ENCODE measurements at places on chromosomes 4 and X. TPM values are rescaled to one million over a fixed set of nuclear protein-coding genes. Genes with fewer than 3 reads are reported as not detected.

DNA sequence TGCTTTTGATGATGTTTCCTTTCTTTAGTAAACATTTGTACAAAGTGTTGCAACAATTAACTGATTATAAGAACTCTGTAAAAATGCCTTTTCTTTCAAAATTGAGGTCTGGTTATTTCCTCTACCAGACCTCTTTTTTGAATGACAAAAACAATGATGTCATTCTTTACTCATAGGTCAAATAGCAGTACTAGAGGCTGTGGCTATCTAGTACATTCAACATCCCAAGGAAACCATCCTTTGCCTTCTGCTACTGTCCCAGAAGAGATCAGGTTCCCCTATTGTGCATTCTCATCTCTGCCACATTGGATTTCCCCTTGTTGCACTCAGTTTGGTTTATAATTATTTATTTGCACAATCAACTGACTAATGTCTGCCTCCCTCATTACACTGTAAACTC, 19.1 kb upstream of the MAD2L1 start:
- no peak for DNase-seq

DNA sequence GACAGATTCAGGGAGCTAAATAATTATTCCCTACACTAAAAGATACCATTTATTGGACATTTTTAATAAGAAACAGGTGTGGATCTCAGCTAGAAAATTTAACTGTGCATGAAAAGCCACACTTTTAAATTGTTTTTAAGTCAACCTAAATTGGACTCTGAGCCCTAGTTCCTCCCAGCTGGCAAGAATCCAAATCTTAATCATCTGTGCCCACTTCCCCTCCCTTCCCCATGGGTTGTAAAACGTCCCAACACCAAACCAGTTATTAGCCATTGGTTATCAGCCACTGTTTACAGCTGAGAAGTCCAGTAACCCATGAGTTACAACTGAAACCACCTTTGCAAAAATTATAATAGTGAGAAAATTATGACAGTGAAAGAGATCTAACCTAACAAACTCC, 125.6 kb upstream of the S100G start:
- no peak for DNase-seq

DNA sequence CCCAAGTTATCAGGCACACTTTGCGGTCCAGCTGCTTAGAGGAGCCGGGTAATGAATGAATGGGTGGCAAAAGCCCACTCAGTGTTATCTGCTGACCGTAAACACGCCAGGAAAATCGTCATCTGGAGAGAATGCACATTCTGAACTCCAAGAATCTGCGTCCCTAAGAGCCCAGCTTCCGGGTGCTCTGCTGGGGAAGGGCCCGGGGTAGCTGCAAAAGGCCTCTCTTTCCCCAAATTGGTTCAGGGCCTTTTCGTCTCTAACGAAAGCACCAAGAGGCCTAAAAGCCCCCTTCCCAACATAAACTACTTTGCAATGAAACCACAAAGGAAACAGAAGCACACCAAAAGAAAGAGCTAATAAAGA, 1.6 kb upstream of the SFRP2 start:
- no peak for DNase-seq

GRCh38 chr4:7880683-7881082, 59.0 kb downstream of the AFAP1 start:
- no peak for DNase-seq

DNA sequence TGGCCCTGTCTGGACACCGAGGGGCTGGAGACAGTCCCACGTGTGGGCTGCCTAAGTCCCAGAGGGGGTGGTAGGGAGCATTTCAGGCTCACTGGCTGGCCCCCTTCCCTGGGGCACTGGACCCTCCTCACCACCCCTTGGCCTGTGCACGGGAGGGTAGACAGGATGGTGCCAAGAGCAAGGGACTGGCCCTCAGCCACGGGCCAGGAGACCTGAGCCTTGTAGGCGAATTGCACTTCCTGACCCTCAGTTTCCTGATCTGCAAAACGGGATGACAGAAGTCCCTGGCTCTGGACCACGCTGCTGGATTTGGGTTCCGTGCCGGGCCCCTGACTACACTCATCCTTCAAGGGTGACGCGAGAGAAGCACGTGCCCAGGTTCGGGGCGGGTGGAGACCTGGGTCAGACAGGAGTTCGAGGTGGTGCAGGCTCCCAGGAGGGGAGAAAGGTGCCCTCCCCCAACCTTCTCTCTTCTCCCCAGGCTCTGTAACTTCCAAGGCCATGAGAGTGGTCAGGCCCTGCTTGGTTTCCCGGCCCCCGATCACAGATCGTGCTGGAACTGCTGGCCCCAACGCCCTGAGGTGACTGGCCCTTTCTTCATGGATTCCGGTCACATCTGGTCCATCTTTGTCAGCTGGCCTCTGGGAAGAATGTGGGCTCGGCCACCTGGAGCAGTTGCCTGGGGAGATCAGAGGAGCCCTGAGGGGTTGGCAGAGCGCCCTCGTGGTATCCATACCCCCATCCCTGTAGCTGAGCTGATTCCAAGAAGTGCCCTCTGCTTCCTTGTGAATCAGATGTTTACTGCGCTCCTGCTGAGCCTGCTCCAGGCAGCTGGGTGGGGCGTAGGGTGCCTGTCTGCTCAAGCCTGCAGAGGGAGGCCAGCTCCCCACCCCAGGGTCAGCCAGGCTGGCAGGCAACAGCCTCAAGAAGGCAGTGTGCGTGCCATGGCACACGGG, 3.3 kb downstream of the SH3BP2 start:
- no peak for DNase-seq

GRCh38 chr4:108168160-108168670, 517 bp downstream of the LEF1 start:
- DNase-seq: no peak

DNA sequence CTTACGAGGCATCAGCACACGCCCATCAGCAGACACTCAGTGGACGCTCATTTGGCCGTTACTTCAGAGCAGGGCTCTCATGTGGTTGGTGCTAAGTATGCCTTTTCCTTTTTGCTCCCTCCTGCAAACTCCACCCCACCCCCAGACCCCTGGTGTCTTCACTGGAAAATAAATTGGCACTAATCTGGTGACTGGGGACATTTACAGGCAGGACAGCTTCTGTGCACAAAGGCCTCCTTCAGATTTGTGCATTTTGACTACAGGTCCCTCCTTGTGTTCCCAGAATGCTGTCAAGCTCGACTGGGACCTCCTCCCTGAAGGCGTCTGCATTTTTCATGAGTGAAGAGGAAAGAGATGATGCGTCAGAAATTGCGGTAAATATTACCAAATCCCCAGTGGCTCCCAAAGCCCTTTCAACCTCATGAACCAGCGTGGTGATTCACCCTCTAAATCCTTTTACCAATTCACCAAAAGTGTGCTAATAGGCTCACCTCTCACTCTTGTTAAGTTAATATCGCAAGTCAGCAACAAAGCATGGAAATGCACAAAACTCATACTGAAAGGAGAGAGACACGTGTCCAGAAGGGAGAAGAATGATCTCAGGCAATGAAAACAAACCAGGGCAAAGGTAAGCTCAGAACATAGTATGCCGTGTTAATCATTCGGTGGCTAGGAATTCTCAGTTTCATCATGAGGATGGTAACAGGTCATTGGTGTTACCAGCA, 119.0 kb downstream of the NKX6-1 start:
- DNase-seq: no peak

GRCh38 chrX:148601034-148601433, 100.6 kb downstream of the AFF2 start:
- no peak for DNase-seq

GRCh38 chr4:78296261-78296660, 239.1 kb downstream of the FRAS1 start:
- DNase-seq: no peak

GRCh38 chr4:176013476-176014247, 52.0 kb upstream of the WDR17 start:
- no peak for DNase-seq

DNA sequence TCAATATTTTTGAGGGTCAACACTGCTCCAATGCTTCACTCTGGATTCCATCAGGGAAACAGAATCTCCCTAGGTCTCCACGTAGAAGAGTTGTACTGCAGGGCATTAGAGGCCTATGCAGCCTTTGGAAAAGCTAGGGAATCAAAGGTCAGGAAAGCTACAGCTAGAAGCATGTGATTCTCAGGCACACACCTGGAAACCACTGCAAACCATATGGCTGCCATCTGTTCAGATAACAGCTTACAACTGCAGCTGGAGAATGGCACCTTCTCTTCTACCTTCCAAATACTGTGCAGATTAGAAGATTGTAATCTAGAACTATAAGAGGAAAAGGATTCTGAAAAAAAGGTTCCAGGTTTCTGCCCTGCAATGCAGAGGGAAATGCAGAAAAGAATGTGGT, 60.6 kb downstream of the BTC start:
- no peak for DNase-seq

DNA sequence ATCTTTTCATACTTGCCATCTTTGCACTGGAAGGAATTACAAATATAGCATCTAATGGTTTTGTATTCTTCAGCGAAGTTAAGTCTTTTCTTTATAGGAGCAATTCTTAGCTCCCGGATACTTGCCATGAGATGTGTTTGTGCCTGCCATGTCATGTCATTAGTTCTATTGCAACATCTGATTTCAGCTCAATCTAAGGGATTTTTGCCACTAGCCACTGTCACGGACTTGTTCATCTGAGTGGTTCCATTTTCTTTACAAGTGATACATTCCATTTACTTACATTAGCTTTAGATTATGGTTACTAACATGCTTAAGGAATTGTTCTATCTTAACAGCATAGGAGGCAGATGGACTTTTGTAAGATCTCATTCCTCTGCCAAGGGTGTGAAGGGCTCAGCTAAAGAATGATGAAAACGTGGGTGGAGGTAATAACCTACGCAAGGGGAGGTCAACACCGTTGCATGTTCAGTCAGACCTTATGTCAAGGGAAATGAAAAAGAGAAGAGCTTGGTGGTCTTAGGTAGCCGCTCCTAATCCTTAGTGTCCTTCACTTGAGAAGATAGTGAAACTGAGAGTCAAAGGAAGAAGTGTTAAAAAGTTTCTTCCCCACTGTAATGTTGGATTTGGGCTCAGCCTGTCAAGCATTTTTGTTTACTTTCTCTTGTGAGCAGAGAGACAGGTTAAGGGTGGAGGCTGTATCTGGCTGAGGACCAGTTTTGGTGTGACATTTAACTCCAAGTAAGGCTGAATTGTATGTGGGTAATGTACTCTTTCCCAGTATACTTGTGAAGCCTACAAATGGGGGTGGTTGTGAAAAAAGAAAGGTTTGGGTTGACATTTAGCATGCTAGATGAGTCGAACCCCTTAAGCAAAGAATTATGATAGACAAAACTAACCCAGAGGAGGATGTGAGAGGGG, 3.6 kb upstream of the KLHL2 start:
- no peak for DNase-seq

GRCh38 chr4:2339458-2340271, 77.8 kb upstream of the MXD4 start:
- peak; percentile 54 for DNase-seq

The PPEF2 gene
- total RNA-seq: not detected

The COL25A1 gene
- 4.6 TPM for total RNA-seq

The SPANXB1 gene
- total RNA-seq: not detected

The NRK gene
- 1.4 TPM for total RNA-seq

The RPS6KA6 gene
- total RNA-seq: 10.5 TPM

The ELF4 gene
- total RNA-seq: 0.81 TPM

The KLHL5 gene
- total RNA-seq: 16.8 TPM

The ZNF157 gene
- total RNA-seq: 0.81 TPM

The EDNRA gene
- total RNA-seq: 0.75 TPM

All from H9 (cell line).